ENCODE measurements at places on chromosomes 16 and 17. TPM values are rescaled to one million over a fixed set of nuclear protein-coding genes. Genes with fewer than 3 reads are reported as not detected.

DNA sequence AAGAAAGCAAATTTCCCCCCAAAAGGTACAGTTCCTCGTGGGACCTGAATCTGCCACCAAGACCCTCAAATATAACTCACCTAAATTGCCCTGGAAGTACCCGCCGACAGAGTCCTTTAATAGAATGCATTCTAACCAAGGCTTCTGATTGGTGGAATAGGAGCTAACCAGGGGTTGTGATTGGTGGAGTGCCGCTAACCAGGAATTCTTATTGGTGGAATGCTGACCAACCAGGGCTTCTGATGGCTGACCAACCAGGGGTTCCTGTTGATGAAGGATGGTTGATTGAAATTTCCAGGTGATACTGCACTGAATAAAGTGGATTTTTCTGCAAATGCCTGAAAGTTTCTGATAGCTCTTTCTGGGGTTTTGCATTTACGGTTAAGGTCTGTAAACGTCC is 6.5 kb downstream of the TFAP4 start:
- peaks cover 16% of the 10 kb centered on the region for H3K4me1 ChIP-seq
- H3K36me3 ChIP-seq = peaks cover 5% of the 10 kb centered on the region
- no peak for DNase-seq
- H3K4me3 ChIP-seq = no peak overlapping the region
- H3K27me3 ChIP-seq = no peaks in the 10 kb centered on the region

GRCh38 chr17:32156656-32157055 is 14.4 kb downstream of the RHOT1 start:
- H3K27ac ChIP-seq = no peak overlapping the region
- no peaks in the 10 kb centered on the region for H3K4me1 ChIP-seq
- DNase-seq = no peak
- no peak overlapping the region for H3K4me3 ChIP-seq
- no peaks in the 10 kb centered on the region for H3K27me3 ChIP-seq

- H3K4me1 ChIP-seq = no peaks in the 10 kb centered on the region
- no peaks in the 10 kb centered on the region for H3K27me3 ChIP-seq
- DNase-seq = no peak
- H3K4me3 ChIP-seq = no peak overlapping the region
Measured at GRCh38 chr17:31588034-31588433, 196.6 kb downstream of the RAB11FIP4 start.

DNA sequence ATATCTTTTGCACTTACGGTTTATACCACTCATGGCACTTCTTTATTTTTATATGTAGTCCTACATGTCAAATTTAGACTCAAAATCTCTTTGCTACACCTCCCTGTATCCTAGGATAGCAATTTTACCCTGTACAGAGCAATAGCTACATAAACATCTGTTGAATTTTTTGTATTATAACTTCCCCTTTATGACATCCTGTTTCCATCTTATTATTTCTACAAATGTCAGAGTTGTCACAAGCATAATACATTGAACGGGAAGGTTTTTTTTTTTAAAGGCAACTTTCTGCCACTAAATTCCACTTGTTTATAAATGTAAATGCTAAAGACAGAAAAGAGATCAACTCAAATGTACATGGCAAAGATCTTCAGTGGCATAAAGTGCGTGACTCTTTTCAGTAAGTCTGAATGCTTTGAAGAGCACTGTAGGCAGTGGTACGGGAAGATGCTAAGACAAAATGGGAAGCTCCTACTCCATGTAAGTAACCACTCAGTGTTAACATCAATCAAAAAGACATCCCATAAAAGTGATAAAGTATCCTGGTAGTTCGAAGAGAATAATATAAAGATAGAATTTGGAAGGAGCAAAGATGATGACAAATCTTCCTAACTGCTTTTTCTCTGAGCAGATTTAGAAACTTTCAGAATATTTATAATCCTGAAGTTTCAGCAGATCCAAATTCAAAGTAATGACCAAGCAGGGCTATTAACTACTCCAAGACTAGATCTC is 26.8 kb downstream of the GNA13 start:
- no peaks in the 10 kb centered on the region for H3K27me3 ChIP-seq
- H3K27ac ChIP-seq = no peak overlapping the region
- H3K4me3 ChIP-seq = no peak overlapping the region

DNA sequence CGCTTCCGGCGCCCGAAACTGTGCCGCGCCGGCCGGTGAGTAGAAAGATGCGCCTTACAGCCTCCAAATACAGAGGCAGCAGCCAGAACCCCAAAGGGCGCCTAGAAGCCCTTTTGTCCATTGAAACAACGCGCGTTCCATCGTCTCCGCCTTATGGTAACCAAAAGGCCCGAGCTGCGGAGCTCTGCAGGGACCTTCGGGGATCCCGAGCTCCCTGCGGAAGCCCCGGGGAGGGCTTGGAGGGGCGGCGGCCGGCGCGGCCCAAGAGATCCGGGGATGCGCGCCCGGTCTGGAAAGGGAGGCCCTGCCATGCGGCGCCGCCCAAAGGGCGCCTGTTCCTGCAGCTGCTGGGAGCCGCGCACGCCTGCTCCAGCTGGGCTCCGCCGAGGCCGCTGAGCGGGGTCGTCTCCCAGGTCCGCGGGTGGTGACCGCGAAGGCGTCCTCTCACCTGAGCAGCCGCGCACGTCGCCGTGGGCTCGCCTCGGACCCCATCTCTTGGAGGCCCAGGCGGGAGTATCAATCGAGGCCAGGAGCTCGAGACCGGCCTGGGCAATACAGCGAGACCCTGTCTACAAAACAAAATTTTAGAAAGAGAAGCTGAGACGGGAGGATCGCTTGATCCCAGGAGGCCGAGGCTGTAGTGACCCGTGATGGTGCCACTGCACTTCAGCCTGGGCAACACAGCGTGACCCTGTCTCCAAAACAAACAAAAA is 742 bp upstream of the FBXO31 start:
- peaks cover 3% of the 10 kb centered on the region for H3K27me3 ChIP-seq
- peak overlapping the region; percentile 99 for H3K27ac ChIP-seq
- H3K4me3 ChIP-seq = peak overlapping the region; percentile 93
- H3K4me1 ChIP-seq = peaks cover 41% of the 10 kb centered on the region
- H3K36me3 ChIP-seq = no peaks in the 10 kb centered on the region
- no peak for DNase-seq

- H3K4me1 ChIP-seq = peaks cover 17% of the 10 kb centered on the region
- DNase-seq = no peak
- no peaks in the 10 kb centered on the region for H3K27me3 ChIP-seq
- peak overlapping the region; percentile 51 for H3K4me3 ChIP-seq
- peak overlapping the region; percentile 32 for H3K27ac ChIP-seq
Measured at GRCh38 chr17:73196500-73196899, 3.6 kb downstream of the COG1 start.

DNA sequence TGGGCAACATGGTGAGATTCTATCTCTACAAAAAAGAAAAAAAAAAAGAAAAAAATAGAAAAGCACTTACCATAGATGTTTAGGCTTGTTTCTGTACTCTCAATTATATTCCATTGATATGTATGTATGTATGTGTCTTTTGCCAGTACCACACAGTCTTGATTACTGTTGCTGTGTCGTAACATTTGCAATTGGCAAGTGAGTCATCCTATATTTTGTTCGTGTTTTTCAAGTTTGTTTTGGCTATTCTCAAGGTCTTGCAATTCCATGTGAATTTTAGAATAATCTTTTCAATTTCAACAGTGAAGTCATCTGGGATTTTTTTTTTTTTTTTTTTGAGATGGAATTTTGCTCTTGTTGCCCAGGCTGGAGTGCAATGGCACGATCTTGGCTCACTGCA is 19.3 kb downstream of the SPECC1 start:
- no peaks in the 10 kb centered on the region for H3K4me1 ChIP-seq
- H3K27me3 ChIP-seq = peaks cover 18% of the 10 kb centered on the region
- H3K27ac ChIP-seq = no peak overlapping the region

The MT3 gene
- not detected for total RNA-seq

The TNFSF13 gene
- total RNA-seq = 3.5 TPM

The TBC1D3C gene
- total RNA-seq = not detected
